ENCODE measurements at places on chromosomes 12 and 14. TPM values are rescaled to one million over a fixed set of nuclear protein-coding genes. Genes with fewer than 3 reads are reported as not detected.

Gene PIWIL1
- total RNA-seq: not detected

Gene SERPINA10
- 0.38 TPM for total RNA-seq

Gene EMP1
- 1.5 TPM for total RNA-seq

Gene NFE2
- 0.08 TPM for total RNA-seq

Gene INHBC
- 0.18 TPM for total RNA-seq
